Stimulated activated CD4-positive, alpha-beta T cell treated with anti-CD3 and anti-CD28 coated beads, Interleukin-12 subunit alpha, Interleukin-12 subunit beta, amount 100 ng/mL, for 48 hours (primary cell): ENCODE measurements at places on chromosomes 1 and 21.

DNA sequence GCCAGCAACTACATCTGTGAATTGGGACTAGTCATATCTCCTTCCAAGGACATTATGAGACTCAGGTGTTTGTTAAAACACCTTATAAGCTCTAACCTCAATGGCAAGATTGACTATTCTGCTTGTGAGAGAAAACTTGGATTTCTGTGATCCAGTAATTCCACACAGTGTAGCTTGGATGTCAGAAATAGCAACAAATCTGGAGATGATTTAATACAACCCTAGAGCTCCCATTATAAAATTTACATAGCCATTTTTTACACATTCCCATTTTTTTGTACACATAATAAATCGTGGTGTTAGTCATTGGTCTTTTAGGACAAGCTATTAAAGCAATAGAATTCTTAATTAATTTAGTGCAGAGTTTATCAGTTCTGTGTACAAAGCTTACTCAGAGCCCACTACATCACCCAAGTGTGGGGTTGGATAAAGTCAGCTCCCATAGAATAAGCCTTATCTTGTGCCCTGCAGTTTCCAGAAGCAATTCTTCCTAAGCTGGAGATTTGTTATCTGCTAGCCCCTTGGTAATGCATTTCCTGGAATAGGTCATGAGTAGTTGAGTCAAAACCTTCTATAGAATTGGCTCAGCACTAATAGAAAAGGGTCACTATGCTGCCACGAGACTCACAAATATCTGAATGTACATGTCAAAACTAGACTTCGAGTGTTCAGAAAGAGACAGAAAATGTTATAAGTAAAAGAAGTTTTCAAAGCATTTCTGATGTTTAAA, 434.0 kb upstream of the RUNX1 start:
- no peak for DNase-seq

GRCh38 chr1:22826604-22827580, 116.3 kb downstream of the EPHB2 start:
- DNase-seq: no peak

DNA sequence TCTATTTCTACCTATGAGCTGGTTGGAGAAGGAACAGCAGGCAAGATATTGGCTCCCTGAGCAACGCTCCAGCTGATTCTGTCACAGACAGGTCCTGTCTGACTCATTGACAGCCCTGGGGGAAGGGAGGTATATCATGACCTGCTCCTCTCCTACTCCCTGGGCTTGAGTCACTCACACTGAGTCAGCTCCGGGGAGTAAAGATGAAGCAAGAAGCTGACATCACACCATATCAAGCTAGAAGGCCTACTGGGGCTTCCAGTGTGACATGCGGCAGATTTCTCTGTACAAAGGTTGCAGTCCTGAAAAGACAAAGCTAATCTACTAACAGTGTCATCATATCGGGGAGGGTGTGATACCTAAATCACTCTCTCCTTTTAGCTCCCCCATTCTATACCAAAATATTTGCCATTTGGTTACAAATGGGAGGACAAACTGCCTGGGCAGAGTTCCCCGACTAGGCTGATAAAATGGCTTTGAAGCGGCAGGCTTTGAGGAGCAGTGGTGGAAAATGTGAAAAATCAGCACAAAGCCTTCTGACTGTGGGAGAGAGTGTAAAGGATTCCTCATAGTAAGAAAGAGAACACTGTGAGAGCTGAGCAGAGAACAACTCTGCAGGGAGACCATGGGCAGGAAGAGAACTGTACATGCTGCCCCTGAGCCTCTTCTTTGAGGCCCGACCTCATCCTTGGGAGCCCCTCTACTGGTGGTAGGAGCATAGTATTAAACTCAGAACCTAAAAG, 15.5 kb downstream of the PI4KB start:
- peak; percentile 74 for DNase-seq

DNA sequence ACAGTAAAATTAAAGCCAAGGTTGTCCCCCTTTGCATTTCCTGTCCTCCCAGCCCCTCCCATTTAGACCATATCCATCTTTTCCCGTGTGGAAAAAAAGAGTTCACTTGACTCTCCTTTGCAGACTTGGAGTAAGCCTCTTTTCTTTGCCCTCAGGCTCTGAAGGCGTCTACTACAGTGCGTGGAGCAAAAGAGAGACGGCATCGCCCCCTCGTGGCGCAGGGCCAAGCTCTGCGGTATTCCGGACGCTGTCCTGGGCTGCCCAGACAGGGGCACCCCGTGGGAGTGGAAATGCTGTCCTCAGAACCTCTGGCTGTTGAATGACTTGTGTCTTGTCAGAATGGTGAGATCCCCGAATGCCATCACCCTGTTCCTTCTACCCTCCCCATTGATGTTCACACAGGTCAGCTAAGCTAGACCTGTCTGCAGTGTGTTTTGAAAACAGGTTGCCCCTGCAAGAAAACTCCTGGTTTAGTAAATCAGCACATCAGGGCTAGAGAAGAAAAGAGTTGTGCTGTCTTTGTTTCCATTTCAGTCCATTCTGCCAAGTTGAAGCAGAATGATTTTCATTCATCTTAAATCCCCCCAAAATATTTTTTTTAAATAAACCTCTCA, 12.3 kb upstream of the GJA8 start:
- peak; percentile 62 for DNase-seq
